ENCODE measurements at places on chromosomes 5 and 9. TPM values are rescaled to one million over a fixed set of nuclear protein-coding genes. Genes with fewer than 3 reads are reported as not detected.

CHSY3 gene
- total RNA-seq: not detected

UBE2R2 gene
- 35.4 TPM for total RNA-seq

SLC46A2 gene
- not detected for total RNA-seq

TAS2R1 gene
- total RNA-seq: not detected

GPR151 gene
- total RNA-seq: not detected

SPATA6L gene
- total RNA-seq: 1.0 TPM

NRG2 gene
- total RNA-seq: not detected

- H3K4me1 ChIP-seq: no peaks in the 10 kb centered on the region
- DNase-seq: no peak
- no peak overlapping the region for H3K27ac ChIP-seq
- no peaks in the 10 kb centered on the region for H3K27me3 ChIP-seq
- H3K4me3 ChIP-seq: no peak overlapping the region
These were observed 101.3 kb downstream of the FBN2 start for GRCh38 chr5:128436749-128437188.

- no peaks in the 10 kb centered on the region for H3K27me3 ChIP-seq
- no peak overlapping the region for H3K27ac ChIP-seq
- no peak for DNase-seq
- peaks cover 4% of the 10 kb centered on the region for H3K36me3 ChIP-seq
- no peak overlapping the region for H3K4me3 ChIP-seq
These were observed 34.6 kb downstream of the HABP4 start for GRCh38 chr9:96484521-96484931.

GRCh38 chr9:77021291-77021894 lies 1.9 kb downstream of the FOXB2 start:
- H3K27me3 ChIP-seq: peaks cover 81% of the 10 kb centered on the region
- peaks cover 13% of the 10 kb centered on the region for H3K4me1 ChIP-seq
- no peak for DNase-seq
- H3K4me3 ChIP-seq: peak overlapping the region; percentile 22

DNA sequence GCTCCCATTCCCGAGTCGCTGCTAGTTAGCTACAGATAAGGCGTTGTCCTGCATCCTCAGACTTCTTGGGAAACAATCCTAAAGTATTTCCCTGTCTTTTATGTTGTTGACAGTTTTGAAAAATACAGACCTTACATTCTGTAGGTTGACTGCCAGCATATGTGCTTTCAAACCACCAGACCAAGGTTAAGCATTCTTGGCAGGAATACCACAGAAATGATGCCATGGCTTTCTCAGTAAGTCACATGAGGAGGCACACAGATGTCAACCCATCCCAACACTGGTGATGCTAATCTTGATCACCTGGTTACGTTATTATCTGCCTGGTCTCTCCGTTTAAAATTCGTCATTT lies 871 bp downstream of the GLE1 start:
- no peaks in the 10 kb centered on the region for H3K27me3 ChIP-seq
- peaks cover 20% of the 10 kb centered on the region for H3K36me3 ChIP-seq
- H3K27ac ChIP-seq: peak overlapping the region; percentile 99
- no peak for DNase-seq

- no peaks in the 10 kb centered on the region for H3K36me3 ChIP-seq
- no peak overlapping the region for H3K4me3 ChIP-seq
- H3K27me3 ChIP-seq: peaks cover 2% of the 10 kb centered on the region
- no peak for DNase-seq
These were observed 84.3 kb downstream of the GHR start for GRCh38 chr5:42507451-42508097.

DNA sequence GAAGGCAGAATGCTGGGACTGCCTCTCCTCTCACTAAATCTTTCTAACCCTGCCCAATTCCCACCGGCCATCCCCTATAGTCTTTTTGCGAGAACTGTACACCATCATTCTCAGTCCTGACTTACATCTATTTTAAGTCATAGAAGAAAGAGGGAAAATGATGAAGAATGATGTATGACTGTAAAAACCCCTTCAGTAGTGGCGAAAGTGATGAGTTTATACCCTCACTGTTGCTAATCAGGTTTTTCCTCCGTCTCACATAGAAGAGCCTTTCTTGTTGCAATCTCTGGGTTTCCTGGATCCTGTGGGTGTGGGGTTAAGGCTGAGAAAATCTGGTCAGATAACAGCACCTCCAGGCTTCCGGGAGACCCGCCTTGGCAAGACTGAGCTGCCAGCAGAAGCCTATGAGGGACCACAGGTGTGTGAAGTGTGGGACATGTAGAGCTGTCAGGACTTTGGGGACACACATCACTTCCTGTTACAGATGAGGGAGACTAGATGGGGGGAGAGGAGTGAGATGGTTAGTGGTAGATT lies 147.1 kb upstream of the SLC12A2 start:
- H3K4me3 ChIP-seq: no peak overlapping the region
- H3K27me3 ChIP-seq: no peaks in the 10 kb centered on the region
- no peaks in the 10 kb centered on the region for H3K36me3 ChIP-seq
- no peak for DNase-seq

GRCh38 chr5:87411973-87412629 lies 629 bp downstream of the CCNH start:
- H3K4me1 ChIP-seq: peaks cover 25% of the 10 kb centered on the region
- H3K36me3 ChIP-seq: peaks cover 9% of the 10 kb centered on the region
- H3K27ac ChIP-seq: peak overlapping the region; percentile 96
- H3K4me3 ChIP-seq: peak overlapping the region; percentile 97
- peaks cover 4% of the 10 kb centered on the region for H3K27me3 ChIP-seq

DNA sequence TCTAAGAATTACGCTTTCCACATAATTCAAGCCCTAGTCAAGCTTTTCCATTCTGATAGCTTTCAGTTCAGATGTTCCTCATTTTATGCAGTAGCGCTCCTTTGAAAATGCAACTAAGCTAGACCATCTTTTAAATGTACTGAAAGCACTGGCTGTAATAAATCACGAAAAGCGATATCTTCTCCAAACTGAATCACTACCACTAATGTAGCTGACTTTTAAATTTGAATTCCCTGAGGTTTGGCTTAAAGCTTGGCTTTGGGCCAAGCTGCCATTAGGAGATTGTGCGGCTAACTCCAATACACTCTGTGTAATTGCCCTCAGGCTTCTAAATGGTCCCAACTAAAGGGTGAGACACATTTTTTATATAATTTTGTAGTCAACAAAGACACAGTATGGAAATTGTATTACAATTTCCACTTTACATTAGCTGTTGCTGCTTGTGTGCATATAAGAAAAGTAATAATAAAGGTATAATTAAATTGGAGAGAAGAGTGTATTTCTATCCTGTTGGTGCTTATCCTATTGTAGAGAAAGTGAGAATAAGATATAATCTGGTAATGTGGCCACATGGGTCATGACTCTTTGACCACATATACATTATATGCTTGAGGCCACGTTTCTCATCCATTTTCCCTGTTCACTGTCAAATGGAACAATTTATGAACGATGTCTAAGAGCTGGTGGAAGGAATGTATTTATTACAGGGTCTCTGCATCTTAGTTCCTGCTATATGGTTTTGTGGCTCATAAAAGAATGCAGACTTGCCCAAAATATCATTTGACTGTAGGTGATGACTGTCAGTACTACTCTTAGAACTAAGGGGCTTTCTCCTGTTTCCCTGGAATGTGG lies 118.7 kb upstream of the TAF11L2 start:
- H3K4me1 ChIP-seq: no peaks in the 10 kb centered on the region
- no peaks in the 10 kb centered on the region for H3K27me3 ChIP-seq
- H3K27ac ChIP-seq: no peak overlapping the region
- H3K4me3 ChIP-seq: no peak overlapping the region
- DNase-seq: no peak

GRCh38 chr5:142929587-142929986 lies 159.4 kb downstream of the ARHGAP26 start:
- H3K27ac ChIP-seq: peak overlapping the region; percentile 78
- peak; percentile 35 for DNase-seq
- H3K4me1 ChIP-seq: peaks cover 39% of the 10 kb centered on the region
- H3K4me3 ChIP-seq: peak overlapping the region; percentile 45

DNA sequence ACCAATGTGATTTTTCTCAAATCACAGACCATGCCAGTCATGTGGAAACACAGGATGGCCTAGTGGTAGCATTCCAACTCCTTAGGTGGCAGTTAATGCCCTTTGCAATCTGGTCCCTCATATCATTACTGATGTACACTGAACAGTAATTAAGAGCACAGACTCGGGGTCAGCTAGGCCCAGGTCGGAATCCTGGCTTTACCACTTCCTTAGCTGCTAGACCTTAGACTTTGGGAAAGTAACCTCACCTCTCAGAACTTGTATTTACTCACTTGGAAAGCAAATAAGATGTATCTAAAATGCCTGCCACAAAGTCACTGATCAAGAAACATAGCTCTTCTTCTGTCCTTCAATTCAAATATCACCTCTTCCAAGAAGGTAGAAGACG lies 112.8 kb downstream of the MAPKAP1 start:
- no peak for DNase-seq
- H3K36me3 ChIP-seq: peaks cover 14% of the 10 kb centered on the region
- H3K27me3 ChIP-seq: no peaks in the 10 kb centered on the region
- no peak overlapping the region for H3K27ac ChIP-seq
